PC-3 (cell line): ENCODE measurements at places on chromosomes 2 and 18. TPM values are rescaled to one million over a fixed set of nuclear protein-coding genes. Genes with fewer than 3 reads are reported as not detected.

FOXD4L1 gene
- 0.33 TPM in 1 of 2 replicates, not detected in the other for total RNA-seq

MAL gene
- 0.63 and 1.6 TPM in 2 replicates for total RNA-seq

EML6 gene
- 5.3 and 15.7 TPM in 2 replicates for total RNA-seq

LBX2 gene
- not detected in 2 replicates for total RNA-seq

SPEG gene
- 30.7 and 45.2 TPM in 2 replicates for total RNA-seq

HTR2B gene
- total RNA-seq: not detected in 2 replicates

POTEI gene
- total RNA-seq: not detected in 2 replicates

DSG1 gene
- not detected in 2 replicates for total RNA-seq

GRCh38 chr18:55322178-55322735 lies 265.7 kb downstream of the TCF4 start:
- DNase-seq: peak; percentile 81

GRCh38 chr2:226794196-226794661 lies 5.4 kb downstream of the IRS1 start:
- DNase-seq: no peak

GRCh38 chr18:9482790-9483189 lies 7.5 kb downstream of the RALBP1 start:
- DNase-seq: no peak

GRCh38 chr18:63161761-63162195 lies 157.8 kb downstream of the BCL2 start:
- peak; percentile 80 for DNase-seq

DNA sequence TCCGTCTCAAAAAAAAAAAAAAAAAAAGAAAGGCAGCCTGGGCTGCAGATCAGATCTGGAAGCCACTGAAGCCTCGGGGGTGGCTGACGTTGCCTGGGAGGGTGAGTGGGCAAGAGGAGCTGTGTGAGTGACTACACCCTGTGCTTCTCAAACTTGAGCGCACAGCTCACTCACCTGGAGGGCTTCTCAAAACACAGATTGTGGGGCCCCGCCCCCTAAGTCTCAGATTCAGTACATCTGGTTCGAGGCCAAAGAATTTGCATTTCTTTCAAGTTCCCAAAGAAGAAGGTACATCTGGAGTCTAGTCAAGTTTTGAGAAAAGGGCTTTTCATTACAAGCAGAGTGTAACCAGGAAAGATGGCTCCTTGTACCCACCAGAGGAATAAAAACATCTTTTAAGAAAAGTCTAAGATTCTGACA lies 97.7 kb upstream of the CAB39 start:
- no peak for DNase-seq

DNA sequence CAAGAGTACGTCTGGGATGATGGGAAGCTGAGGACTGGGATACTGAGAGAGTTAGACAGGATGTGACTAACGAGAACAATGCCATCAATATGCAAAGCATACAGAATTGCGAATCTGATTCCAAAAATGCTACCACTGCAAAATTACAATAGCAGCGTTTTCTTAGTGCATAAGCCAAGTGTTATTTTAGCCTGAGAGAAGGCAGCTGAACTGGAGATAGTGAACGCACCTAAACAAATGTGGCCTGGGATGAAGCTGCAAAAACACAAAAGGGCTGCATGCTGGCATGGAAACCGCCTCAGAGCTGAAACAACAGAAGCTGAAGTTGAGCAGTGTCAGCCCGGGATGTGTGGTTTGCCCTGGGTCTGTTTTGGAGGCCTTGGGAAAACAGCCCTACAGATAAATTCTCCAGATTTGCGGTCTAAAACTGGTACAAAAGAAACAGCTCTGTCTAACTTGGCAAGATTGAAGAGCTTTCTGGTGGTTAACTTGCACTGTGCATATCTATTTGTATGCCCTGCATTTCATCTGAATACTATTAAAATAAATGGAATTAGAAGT lies 45.5 kb downstream of the LYPD6 start:
- DNase-seq: no peak

DNA sequence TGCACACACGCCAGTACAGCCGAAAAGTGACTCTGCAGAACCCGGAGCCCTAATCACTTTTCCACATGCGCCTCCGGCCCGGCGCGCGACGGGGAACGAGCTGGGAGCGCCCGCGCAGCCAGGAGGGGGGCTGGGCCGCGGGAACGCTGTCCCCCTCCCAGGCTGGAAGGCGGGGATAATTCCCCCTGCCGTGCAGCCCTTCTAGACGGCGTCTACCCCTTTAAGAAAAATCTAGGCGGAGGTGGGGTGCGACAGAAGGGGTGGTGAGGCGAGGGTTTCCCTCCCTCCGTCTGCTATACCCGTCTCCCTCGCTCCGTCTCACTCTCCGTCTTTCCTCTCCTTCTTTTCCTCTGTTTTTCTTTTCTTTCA lies 2.4 kb downstream of the CYP26B1 start:
- DNase-seq: peak; percentile 46

DNA sequence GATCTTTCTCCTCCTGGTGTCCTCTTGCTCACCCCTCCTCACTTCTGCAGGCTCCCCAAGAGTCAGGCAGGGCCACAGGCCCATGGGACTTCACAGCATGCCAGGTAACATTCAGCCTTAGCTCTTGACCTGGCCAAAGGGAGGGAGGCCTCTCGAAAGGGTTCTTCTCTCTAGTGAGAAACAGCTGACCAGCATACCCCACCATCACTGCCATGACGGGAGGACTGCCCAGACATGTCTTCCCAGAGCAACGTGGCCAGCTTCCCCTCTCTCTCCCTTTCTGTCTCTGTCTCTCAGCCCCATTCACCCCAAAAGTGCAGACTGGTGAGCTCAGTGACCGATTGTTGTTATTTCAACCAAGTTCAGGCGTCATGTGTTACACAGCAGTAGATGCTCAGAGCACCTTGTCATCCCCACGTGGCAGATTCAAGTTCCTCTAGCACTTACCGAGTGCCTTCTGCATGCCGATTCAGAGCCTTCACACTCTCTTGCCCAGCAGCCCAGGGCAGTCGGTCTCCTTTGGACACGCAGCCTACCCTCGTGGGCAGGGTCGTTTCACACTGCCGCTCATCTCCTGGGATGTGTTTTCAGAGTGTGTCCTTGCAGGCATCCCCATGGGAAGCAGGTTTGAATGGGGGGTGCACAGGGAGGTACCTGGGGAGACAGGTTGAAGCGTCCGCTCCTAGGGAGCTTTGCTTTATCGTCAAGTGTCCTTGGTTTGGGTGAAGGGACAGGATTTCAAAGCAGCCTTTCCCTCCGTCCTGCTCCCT lies 259.9 kb downstream of the NDUFA10 start:
- no peak for DNase-seq

- DNase-seq: no peak
Measured at GRCh38 chr18:77145364-77145901, 12.8 kb upstream of the MBP start.

DNA sequence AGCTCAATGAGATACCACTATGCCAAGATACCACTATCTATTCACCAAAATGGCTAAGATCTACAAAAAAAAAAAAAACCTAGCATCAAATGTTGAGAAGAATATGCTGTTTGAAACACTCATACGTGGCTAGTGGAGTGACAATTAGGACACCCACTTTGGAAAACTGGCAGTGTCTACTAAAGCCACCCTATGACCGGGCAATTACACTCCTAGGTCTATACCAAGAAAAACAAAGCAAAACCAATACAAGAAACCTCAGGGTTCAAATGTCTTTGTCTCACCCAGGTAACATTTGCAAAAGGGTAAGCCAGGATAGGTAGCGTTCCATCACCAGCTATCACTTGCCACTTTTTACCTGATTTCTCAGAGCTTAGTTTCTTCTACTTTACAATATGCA lies 123.6 kb upstream of the CAB39 start:
- no peak for DNase-seq

- no peak for DNase-seq
Measured at GRCh38 chr2:84038866-84039265, 420.2 kb downstream of the SUCLG1 start.

DNA sequence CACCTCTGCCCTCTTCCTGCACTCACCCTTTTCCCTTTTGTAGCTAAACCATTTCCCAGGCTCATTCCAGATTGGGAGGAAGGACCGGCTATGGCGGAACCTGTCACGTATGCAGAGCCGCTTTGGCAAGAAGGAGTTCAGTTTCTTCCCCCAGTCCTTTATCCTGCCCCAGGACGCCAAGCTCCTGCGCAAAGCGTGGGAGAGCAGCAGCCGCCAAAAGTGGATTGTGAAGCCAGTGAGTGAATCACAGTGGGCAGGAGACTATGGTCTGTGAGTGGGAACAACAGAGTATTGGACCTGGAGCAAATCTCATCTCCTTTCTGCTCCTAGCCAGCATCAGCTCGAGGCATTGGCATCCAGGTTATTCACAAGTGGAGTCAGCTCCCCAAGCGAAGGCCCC lies 35.0 kb upstream of the CYP27A1 start:
- no peak for DNase-seq

DNA sequence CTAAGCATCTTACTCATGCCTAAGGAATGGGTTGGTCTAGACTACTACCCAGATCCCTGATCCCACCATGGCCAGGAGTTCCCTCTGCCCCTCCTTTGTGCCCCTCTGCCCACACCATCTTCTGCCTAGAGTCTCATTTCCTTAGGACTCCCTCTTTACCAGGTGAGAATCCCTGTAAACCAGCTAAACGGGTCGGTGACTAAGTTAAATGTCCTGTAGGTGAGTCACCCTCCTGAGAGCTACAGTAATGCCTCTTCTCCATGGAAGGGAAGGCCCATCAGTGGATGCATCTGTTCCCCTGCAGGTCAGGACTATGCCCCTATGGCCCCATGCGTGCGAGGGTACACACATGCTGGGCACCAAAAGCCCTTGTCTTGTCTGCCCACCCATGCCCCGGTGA lies 25.4 kb downstream of the PTGR3 start:
- peak; percentile 96 for DNase-seq

GRCh38 chr2:140508756-140509155 lies 1622.1 kb downstream of the LRP1B start:
- no peak for DNase-seq

GRCh38 chr2:194077366-194077765 lies 1579.7 kb upstream of the SLC39A10 start:
- DNase-seq: no peak

DNA sequence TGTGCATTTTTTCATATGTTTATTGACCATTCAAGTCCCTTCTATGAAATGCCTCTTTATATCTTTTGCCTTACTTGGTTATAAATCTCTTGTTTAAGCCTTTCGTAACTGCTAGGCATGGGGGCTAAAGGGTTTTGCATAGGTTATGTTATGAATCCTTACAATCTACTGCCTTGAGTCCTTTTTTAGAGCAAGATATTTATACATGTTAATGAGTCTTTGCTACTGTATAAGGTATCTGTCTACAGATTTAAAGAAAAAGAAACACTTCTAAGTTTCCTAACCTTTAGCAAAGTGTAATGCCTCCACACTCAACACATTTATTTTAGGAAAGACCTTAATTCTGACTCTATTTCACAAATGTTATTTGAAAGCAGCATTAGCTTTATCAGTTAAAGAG lies 43.6 kb upstream of the XPO1 start:
- DNase-seq: no peak

DNA sequence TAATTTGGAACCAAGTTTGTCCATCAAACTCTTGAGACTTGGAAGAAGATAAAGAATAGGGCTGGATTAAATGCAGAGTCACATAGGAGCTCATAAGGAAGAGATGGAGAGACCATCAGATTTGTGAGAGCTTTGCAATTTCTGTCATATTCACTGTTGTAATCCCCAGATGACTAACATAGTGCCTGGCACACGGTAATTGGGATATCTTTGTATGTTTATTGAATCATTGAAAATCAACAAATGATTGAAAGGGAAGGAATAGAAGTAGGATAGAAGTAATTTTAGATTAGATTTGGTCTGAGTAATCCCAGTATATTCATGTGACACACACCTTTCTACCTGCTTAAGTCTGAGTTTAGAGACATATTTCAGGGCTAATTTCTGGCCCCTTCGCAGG lies 75.4 kb downstream of the LCLAT1 start:
- peak; percentile 57 for DNase-seq

GRCh38 chr18:31555971-31556747 lies 35.5 kb upstream of the TTR start:
- peak; percentile 64 for DNase-seq

DNA sequence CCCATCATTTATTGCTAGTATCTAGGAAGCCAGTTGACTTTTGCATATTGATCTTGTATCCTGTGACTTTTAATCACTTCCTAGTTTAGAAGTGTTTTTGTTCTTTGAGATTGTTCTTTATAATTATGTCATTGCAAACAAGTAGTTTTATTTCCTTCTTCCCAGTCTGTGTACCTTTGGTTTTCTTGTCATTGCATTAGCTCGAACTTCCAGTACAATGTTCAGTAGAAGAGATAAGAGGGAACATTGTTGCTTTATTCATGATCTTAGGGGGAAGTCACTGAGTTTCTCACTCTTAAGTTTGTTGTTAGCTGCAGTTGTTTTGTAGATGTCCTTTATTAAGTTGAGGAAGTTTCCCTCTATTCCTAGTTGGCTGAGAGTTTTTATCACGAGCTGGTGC lies 61.0 kb downstream of the TRAPPC12 start:
- DNase-seq: no peak

DNA sequence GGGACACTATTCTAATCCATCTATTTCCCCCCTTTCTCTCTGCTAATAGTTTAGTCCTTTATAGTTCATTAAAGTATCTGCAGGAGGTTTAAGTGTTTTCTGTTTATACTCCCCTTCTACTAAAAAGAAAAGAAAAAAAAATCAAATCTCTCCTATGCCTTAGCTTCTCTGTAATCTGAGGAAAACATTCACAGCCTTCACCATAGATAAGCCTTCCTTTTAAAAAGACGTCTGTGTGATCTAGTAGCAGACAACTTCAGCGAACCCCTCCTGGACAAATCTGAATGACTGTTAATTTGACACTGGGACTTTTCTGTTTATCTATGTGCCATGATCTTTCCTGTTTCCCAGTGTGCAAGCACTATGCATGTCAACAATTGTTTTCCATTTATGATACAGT lies 70.4 kb upstream of the CDH19 start:
- no peak for DNase-seq

DNA sequence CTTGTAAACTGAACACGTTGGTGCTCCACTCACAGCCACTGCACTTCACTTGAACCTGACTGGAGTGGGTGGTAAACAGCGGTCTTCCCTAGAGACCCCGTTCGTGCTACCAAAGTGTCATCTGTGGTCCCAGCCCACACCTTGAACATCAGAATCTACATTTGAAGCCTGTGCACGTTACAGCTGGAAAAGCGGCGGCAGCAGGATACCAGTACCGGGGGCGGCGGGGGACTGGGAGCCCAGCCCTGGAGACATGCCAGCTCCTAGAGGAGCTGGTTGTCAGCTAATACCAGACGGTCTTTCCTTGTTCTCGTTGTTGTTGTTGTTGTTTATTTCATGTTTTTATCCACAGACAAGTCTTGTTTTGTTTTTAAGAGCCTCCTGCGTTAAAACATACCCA lies 156.7 kb downstream of the WDSUB1 start:
- no peak for DNase-seq
